ENCODE measurements at places on chromosomes 1 and 21.

DNA sequence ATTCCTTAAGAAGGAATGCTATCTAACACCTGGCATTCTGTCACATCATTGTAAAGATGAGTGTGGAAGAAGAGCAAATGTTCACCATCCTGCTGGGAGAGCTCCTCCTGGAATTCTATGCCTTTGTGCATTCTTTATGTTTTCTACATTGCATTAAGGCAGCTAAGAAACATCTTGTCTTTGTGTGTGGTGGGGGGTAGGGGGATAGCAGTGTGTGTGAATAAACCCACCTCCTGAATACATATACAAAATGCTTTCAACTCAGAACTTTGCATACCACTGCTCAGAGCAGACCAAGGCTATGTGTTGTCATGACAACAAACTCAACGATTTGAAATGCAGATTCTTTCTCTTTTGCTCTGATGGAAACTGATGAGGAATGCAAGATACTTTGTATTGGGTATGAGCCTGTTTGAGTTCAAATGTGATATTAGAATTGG is 193.6 kb upstream of the KAZN start:
- no peak for DNase-seq

DNA sequence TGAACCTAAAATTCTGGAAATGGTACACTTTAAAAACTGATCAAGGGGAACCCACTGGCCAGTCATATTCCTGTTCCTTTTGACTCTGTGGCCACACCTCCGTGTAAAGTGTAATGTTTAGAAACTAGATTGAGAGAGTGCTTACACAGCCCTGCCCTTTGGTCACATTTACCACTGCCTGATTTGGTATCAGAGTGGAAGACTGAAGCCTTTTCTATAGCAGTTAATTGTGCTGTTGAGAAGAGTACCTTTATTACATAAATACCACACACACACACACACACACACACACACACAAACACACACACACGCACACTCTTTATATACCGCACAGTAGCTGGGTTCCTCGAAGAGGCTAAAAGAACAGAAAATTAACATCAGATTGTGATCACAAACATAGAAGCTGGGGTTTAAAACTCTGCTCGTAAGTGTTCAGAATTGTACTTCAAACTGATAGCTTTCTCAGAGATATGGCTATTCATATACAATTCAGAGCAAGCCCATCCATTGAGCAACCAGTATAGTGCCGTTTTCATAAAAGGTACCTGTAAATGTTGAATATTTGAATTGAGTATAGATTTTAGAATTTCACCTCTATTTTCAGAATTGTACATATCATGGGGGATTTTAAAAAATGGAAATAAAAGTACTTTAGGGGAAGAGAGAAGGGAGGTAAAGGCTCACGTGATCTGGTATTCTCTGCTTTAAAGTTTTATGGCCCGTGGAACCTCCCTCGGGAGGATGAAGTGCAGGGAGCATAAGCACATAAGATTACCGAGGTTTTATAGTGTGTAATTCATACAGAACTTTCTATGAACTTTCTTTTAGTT is 37.5 kb downstream of the CAMTA1 start:
- no peak for DNase-seq

- no peak for DNase-seq
Observed at GRCh38 chr1:35714921-35715567, 3.6 kb downstream of the C1orf216 start.

DNA sequence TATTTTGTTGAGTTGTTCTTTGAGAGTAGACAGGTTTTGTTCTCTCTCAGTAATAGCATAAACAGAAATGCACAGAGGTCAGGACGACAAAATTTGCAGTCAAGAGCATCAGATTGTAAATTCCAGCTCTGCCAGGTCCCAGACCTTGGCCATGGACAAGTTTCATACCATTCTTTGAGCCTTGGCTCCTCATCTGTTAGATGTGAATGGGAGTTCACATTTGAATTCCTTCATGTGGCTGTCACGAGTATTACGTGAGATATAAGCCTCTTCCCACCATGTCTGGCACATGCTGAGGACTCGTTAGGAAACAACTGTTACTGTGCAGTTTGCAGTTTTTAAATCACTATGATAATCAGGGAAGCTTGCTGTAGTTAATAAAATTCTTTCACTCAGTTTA is 93.2 kb upstream of the KCTD3 start:
- no peak for DNase-seq

- DNase-seq = no peak
Observed at GRCh38 chr1:192913683-192914082, 104.8 kb downstream of the RGS2 start.

DNA sequence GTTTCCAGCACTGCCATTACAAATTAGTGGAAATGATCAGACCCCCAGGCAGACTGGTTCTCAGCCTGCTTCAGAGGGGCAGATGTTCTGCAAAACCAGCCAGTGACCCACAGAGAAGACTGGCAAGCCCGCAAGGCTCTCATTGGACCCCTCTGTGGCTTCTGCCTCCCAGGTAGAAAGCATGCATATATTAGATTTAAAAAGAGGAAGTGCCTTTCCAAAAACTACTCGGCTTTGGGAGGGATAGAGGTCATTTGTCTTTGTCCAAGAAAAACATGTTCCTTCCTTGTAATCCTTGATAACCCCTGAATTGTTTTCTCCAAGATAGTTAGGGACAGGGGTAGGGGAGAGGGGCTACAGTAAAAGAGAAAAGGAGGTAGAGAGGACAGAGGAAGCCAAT is 11.8 kb downstream of the HIVEP3 start:
- DNase-seq = no peak

DNA sequence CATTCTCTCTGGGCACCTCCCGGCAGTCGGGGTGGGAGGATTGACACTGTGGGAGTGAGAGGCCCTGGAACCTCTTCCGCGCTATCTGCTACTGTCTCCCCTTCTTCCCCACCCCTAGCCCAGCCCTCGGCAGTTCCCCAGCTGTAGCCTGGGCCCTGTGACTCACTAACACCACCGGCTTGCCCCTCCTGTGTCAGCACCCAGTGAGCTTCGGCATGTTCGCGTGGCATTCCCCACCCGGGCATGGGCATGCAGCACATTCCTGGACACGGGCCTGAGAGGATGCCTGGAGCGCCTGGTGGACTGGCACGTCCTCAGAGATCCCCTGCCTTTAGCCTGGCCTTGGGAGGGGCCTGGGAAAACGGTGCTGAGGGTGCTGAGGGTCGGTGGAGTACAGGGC is 1.3 kb downstream of the CDK18 start:
- DNase-seq = no peak

DNA sequence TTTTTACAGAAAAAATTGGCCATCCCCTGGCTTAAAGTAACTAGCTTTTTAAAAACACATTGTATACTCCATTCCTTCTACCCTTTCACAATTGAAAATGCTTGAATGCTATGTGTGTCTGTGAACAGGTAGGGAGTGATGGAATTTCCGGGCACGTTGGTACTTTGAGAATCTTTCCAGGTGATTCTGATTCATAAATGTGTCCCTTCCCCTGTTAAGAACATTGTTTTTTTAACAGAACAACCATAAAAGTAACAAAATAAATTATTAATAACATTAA is 57.4 kb upstream of the QSOX1 start:
- no peak for DNase-seq

GRCh38 chr1:154329152-154329521 is 3.8 kb downstream of the ATP8B2 start:
- DNase-seq = no peak

DNA sequence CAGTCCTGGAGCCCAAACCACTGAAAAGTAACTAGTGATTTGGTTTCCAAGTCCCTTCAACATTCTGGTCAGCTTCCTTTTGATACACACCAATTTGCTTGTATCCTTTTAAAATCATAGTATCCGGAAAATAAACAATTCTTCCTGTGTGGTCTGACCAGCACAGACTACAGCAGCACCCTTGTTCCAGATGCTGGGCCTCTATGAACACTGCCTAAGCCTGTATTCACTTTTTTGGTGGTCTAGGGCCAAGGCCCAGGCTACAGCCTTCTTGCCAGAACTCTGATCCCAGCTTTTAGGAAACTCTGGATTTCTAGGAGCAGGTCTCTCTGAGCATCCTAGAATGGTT is 801 bp upstream of the DDAH1 start:
- DNase-seq = no peak

- no peak for DNase-seq
Observed at GRCh38 chr1:2595812-2596529, 9.4 kb downstream of the PRXL2B start.

DNA sequence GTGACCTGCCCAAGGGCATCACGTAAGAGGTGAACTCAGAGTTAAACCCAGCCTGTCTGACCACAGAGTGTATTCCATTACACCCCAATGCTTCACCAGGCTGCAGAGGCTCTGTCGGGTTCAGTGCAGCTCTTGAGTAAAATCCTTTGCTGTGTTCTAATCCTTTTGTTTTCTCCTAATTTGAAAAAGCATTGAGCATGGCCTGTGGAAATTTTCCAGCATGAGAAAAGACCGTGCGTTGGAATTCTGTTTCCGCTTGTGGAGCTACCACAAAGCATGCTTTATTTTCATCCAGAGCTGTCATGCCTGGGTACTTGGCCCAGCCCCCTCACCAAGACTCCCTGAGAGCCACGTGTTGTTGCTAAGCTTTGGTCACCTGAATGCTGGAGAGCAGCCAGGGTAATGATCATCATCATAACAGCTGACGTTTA is 317.6 kb downstream of the PRDM2 start:
- no peak for DNase-seq

- peak; percentile 18 for DNase-seq
Observed at GRCh38 chr1:224447251-224447650, 12.7 kb upstream of the WDR26 start.

GRCh38 chr1:56188221-56188620 is 391.1 kb downstream of the PLPP3 start:
- DNase-seq = no peak

DNA sequence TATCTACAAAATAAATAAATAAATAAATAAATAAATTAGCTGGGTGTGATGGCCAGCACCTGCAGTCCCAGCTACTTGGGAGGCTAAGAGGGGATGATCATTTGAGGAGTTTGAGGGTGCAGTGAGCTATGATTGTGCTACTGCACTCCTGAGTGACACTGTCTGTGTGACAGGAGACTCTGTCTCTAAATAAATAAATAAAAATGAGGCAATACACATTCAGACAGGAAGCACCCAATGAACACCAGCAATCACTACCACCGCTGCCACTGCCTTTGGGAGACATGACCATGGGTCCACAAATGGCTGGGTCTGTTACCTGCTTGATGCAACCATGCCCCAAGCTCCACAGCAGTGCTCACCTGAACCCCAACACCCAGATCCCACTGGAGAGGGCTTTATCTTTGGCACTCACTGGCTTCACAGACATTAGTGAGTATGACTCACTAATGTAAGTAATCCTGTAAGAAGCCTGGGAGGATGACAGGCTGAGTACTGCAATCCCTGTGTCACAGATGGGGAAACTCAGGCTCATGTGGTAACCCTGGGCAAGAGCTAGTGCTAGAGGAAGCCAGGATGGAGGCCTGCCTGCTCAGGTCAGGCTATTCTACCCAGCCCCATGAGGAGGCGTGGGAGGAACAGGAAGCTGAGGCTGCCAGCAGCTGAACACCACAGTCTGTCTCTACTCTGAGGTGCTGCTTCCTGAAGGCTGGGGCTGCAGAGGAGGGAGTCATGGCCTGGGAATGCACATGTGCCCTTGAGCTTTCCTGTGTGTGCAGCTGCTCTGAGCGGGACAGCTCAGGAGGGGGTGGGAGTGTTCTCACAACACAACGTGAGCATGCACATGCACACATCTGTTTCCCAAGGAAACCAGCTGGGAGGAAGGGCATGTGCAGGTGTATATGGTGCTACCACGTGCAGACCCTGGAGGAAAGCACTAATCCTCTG is 43.0 kb downstream of the SLC9A1 start:
- DNase-seq = peak; percentile 84

DNA sequence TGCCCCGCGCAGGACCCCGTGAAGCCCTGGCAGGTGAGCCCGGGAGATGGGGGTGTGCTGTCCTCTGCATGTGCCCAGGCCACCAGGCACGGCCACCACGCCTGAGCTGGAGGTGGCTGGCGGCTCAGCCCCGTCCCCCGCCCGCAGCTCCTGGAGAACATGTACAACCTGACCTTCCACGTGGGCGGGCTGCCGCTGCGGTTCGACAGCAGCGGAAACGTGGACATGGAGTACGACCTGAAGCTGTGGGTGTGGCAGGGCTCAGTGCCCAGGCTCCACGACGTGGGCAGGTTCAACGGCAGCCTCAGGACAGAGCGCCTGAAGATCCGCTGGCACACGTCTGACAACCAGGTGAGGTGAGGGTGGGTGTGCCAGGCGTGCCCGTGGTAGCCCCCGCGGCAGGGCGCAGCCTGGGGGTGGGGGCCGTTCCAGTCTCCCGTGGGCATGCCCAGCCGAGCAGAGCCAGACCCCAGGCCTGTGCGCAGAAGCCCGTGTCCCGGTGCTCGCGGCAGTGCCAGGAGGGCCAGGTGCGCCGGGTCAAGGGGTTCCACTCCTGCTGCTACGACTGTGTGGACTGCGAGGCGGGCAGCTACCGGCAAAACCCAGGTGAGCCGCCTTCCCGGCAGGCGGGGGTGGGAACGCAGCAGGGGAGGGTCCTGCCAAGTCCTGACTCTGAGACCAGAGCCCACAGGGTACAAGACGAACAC is 1.8 kb downstream of the TAS1R3 start:
- no peak for DNase-seq

DNA sequence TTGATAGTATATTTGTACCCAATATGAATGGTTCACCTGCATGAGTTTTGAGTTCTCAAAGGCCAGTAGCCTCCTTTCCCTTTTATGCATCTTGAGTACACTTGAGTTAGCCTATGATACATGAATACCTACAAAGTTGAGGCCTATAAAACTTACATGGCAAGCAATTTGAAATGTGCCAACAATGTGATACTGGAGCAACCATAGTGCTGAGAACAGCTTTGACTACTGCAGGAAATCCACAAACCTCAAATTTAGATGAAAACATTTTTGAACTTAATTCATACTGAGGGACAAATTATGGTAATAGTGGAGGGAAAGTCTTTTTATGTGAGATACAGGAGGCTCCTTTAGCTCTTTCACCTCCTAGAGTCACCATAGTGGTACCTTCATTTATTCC is 37.4 kb downstream of the LEPR start:
- no peak for DNase-seq

- DNase-seq = no peak
Observed at GRCh38 chr1:43436371-43436770, 17.4 kb downstream of the HYI start.

DNA sequence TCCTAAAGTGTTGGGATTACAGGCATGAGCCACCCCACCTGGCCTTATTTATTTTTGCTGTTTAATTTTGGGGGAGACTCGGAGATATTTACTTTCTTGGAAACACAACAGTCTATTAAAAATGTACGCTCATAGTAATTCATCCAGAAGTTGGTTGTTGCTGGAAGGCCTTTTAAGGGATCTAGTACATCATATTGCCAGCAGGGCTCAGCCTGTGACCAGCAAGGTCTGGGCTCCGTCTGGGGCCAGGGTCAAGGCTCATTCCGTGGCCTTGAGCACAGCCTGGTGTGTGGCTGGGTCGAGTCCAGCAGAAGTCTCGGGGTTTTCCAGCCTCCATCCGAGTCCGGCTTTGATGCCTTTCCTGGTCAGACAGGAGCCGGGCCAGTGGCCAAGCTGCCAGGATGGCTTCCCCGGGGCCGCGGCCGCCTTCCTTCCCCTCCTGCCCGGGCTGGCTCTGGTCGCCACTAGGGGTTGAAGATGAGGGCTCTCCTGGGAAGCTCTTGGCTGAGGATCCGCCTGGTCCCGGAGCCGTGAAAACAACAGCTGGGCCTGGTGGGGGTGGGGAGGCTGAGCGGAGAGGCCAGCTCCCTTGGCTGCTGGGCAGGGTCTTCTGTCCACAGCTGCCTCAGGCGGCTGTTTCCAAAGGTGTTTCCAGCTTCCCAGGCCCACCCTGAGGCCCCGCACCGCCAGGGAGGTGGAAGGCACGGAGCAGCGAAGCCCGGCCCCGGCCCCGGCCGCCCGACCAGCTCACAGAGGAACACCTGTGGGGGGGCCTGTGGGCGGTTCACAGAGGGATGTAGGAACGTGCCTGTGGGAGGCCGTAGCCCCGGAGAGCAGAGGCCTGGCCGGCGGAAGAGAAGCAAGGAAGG is 5.1 kb upstream of the VWA1 start:
- no peak for DNase-seq

Measured in T1000 (cell line).